Germinal center (tissue), 1 donor: ENCODE measurements at places on chromosomes 3 and 15.

- DNase-seq, result no peak
These were observed 32.1 kb downstream of the ABHD17C start for GRCh38 chr15:80727196-80727595.

DNA sequence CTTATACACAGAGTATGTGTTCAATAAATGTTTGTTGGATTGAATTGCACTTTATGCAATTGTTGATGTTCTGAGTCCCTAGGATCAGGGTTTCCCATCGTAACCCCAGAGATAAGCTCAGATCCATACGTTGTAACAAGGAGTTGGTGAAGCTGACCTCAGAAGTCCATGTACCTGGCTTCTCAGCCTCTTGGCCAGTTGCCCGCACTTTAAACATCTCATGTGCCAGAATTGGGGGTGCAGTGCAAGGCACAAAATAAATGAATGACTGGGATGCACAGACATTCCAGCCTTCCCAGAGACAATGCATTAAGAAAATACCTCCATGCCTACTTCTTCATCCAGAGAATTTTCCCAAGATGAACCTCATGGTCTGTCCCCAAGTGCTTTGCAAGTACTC, 142.9 kb upstream of the IL12A start:
- DNase-seq, result no peak

DNA sequence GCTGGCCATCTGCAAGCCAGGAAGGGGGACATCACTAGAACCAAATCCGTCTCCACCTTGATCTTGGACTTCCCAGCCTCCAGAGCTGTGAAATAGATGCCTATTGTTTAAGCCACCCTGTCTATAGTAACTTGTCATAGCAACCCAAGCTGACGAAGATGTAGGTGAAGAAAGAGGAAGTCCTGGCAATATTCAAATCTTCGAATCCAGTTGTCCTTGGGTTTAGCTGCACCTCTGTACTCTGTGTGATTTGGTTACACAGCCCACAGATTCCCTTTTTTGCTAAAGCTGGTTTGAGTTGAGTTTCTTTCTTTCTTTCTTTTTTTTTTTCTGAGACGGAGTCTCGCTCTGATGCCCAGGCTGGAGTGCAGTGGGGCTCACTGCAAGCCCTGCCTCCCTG, 68.0 kb upstream of the XCR1 start:
- peak; percentile 83 for DNase-seq

DNA sequence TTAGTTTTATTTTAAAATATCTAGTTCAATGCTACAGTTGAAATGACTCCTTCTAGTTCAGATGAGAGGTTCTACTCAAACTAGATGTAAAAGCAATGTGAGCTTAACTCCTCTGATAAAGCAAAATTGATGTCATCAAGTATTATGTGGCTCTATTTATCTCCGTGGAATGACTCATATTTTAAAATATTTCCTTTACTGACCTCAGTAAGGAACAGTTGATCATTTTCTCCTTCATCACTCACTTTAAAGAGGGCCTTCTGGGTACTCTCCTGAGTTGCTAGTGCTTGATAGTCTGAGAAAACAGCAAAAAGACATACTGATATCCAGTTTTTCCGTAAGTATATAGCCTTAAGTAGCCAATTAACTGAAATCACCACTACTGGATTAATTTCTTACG, 1099.3 kb downstream of the ROBO2 start:
- no peak for DNase-seq

GRCh38 chr3:190375671-190376070, 12.3 kb upstream of the CLDN16 start:
- no peak for DNase-seq

DNA sequence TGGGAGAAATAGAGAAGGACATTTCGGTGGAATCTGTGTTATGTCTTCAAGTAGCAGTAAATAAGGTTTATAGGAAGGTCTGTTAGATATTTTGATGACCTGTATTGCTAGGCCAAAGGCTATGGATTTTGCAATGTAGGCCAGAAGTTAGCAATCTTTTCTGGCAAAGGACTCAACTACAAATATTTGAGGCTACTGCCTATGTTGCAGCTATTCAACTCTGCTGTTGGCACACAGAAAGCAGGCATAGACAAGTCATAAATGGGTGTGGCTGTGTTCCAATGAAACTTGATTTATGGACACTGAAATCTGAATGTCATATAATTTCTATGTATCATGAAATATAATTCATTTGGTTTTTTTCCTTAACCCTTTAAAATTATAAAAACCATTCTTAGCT, 438.7 kb upstream of the C2CD4B start:
- no peak for DNase-seq

- DNase-seq, result no peak
These were observed 16.0 kb downstream of the TKT start for GRCh38 chr3:53239800-53240199.

GRCh38 chr3:116020989-116021388, 397.7 kb downstream of the GAP43 start:
- no peak for DNase-seq

DNA sequence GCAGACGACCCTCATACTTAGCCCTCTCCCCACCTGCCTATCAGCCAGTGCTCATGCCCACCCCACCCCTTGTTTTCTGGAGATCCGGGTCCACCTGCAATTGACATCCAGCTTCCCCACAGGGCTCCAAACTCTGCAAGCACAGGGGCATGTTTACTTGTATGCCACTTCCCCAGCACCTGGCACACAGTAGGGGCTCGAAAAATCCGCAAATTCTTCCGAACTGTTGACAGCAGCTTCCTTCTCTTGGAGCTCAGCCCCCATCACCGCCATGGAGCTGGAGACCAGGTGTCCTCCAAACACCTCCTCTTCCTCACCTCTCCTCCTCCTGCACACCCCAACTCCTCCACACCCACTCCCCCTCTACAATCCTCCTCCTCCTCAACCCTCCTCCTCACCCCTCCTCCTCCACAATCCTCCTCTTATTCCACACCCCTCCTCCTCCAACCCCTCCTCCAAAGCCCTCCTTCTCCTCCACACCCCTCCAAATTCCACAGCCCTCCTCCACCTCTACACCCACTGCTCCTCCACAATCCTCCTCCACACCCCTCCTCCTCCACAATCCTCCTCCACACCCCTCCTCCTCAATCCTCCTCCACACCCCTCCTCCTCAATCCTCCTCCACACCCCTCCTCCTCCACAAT, 70.4 kb upstream of the BLM start:
- DNase-seq, result no peak

GRCh38 chr3:65284961-65285360, 597.2 kb upstream of the ADAMTS9 start:
- no peak for DNase-seq

GRCh38 chr3:112973325-112974177, 1.4 kb downstream of the CD200R1 start:
- peak; percentile 15 for DNase-seq

DNA sequence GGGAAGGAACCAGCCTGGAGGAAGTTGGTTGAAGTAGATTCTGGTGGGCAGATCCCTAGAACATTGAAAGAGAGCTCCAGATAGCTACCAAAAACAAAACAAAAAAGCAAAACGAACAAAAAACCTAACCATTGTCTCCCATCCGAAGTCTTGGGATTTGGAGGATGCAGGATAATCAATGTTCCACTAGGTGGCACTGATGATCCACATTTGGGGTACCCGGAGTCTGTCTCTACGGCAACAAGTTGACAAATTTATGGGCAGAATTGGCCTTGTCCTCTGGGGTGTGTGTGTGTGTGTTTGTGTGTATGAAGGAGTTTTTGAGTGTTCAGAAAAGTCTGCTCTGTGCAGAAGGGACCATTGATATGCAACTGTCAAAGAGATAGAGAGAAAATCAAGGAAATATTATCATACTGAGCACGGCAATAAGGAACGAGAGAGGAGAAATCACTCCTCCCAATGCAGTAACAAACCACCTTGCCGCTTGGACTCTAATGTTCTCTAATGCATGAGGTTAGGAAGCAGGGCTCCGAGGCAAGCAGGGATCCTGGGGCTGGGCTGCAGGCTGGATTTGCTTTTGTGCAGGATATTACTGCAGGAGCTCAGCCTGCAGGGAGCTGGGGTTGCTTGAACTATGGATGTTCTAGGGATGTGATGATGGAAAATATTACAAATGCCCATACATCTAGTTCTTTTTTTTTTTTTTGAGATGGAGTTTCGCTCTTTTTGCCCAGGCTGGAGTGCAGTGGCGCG, 59.8 kb upstream of the KLHL25 start:
- DNase-seq, result peak; percentile 68

- no peak for DNase-seq
These were observed 135.1 kb upstream of the KLHL25 start for GRCh38 chr15:85929786-85930185.

DNA sequence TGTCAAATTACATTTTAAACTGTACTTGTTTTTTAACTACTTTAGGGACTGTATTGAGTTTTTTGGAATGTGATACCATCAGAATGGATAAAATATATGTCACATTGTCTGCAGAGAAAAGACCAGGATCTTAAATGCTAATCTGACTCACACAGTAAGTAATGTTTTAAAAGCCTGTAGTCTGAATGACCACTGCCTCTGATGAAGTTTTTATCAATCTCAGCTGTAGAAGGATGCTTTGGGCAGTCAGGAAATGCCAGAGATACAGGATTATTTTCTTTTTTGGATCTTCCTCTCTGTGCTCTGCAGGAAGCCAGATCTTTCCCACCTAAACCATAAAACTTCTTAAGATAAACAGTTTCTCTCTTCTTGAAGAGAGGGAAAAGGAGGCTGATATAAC, 73.1 kb upstream of the PRTG start:
- no peak for DNase-seq

GRCh38 chr3:117628823-117629291, 919.3 kb downstream of the TUSC7 start:
- no peak for DNase-seq

- no peak for DNase-seq
These were observed 2.0 kb upstream of the CILP start for GRCh38 chr15:65213241-65213640.

DNA sequence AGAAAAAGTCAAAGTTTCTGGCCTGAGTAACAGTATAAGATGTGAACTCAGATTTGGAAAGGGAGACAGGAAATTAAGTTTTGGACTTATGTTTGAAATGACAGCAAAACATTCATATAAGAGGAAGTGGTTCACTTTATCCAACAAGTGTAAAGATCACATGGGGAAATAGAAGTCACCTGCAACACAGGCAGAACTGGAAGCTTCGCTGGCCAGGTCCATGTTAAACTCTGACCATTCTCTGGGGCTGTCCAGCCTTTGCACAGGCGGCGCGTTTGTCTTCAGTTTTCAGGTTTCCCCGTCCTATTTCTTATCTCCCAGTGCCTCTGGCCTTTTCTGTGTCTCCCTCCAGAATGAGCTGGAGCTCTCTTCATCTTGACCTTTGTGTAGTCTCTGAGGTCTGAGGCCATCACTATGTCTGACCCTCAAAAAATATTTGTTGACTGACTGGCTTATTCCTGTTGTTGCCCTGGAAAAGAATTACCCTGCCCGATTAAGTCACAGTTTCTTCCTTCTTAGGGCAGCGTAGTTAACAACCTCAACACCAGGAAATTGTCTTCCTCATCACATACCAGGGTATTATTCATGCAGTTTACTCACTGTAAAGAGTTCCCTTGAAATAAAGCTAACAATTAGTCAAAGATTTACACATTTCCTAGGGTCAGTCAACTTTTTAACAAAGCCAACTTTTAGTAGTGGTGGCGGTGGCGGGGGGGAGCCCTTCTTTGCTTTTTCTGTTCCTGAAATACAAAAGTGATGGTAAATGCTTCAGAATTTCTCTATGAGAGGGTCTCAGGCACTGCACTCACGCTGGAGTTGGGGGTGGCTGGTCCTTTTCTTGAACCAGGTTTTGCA, 959 bp upstream of the RASA2 start:
- peak; percentile 18 for DNase-seq

DNA sequence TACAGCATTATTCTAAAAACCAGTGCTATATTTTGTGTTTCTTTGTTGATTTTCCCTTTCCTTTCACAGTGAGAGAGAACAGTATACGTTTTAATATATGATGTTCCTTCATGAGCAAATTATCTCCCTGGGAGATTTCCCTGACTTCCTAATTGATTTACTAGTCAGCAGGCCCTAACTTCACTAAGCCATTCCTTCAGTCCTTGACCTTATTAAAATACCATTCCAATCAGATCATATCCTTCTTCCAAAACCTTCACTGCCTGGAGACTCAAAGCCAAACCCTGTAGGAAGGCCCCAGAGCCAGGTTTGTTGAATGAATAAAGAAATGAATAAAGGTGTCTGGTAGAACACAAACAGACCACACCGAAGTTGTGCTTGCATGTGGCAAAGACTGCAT, 43.8 kb upstream of the ARHGEF3 start:
- no peak for DNase-seq

DNA sequence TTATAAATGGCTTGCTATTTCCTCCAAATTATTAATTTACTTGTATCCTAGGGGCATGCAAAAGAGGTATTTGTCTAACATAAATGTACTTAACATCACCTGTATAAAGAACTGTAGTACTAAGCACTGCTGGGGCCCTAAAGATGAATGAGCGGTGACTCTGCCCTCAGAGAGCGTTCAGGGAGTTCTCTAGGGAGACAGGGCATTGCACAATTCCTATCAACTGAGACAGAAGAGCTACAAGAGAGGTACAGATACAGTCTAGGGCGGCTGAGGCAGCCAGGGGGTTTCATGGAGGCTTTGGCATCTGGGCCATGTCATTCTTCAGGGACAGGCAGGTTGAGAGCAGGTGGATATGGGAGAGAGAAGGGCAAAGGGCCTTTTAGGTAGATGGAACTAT, 39.9 kb upstream of the PARL start:
- no peak for DNase-seq

GRCh38 chr3:150755902-150756301, 7.1 kb downstream of the SIAH2 start:
- no peak for DNase-seq

GRCh38 chr3:33171580-33171979, 47.0 kb downstream of the SUSD5 start:
- DNase-seq, result no peak

DNA sequence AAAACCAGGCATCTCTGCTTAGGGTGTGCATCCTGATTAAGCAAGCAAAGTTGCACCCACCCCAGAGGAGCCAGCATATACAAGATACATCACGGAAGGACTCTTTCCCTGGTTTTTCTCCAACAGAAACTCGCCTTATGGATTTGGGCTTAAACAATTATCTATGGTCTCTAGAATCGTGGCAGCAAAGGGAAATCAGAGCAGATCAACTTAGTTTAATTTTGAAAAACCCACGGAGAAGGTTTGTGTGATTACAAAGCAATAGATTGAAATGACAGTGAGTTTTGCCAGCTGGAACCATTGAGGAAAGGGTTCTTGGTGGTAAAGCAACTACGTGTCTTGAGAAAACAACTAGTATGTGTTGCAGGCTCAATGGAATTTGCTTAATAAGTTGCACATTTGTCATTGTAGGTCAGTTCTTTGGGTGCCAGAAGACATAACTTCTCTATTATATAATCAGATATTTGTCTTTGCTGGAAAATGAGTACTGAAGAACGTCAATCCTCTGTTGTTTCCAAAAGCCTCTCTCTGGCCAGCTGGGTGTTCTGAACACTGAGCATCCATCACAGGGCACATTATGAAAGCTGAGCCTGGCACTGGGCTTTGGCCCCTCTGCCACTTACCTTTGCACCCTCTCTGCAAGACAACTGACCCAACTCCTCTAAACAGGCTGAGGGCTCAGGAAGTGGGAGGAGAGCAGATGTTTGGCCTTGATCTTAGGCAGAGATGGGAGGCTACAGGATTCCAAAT, 75.7 kb upstream of the FBN1 start:
- DNase-seq, result no peak

GRCh38 chr3:178087376-178087775, 448.9 kb upstream of the KCNMB2 start:
- DNase-seq, result no peak
